Osteoblast (primary cell): ENCODE measurements at places on chromosomes 2 and 18.

DNA sequence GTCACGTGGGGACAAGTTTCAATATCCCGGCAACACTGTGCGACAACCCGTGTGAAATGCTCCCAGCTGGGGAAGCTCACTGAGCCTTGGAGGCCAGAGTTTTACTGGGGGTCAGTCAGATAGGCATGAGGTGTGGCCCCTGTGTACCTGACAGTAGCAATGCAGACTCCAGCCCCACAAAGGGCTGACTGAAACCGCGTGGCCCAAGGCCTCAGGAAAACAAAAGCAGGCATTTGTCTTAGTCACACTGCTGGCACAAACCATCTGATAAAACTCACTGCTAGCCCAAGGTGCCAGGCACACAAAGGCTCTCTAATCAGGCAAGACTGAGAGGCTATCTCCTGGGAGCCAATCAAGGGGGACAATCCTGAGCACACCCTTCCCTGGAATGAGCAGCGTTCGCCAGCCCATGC lies 786.6 kb upstream of the RAB6C start:
- H3K4me1 ChIP-seq = no peaks in the 10 kb centered on the region
- H3K4me3 ChIP-seq = no peak overlapping the region
- no peak overlapping the region for H3K27ac ChIP-seq
- H3K27me3 ChIP-seq = no peaks in the 10 kb centered on the region
- no peak for DNase-seq
- no peaks in the 10 kb centered on the region for H3K36me3 ChIP-seq

GRCh38 chr2:233965032-233965603 lies 47.9 kb downstream of the TRPM8 start:
- H3K27ac ChIP-seq = no peak overlapping the region
- peaks cover 28% of the 10 kb centered on the region for H3K27me3 ChIP-seq
- peaks cover 8% of the 10 kb centered on the region for H3K4me1 ChIP-seq
- H3K36me3 ChIP-seq = no peaks in the 10 kb centered on the region
- H3K4me3 ChIP-seq = no peak overlapping the region
- DNase-seq = peak; percentile 77

- H3K4me1 ChIP-seq = no peaks in the 10 kb centered on the region
- H3K27ac ChIP-seq = no peak overlapping the region
- no peak for DNase-seq
- H3K4me3 ChIP-seq = no peak overlapping the region
Observed at GRCh38 chr2:43977677-43978375, 18.0 kb downstream of the LRPPRC start.

DNA sequence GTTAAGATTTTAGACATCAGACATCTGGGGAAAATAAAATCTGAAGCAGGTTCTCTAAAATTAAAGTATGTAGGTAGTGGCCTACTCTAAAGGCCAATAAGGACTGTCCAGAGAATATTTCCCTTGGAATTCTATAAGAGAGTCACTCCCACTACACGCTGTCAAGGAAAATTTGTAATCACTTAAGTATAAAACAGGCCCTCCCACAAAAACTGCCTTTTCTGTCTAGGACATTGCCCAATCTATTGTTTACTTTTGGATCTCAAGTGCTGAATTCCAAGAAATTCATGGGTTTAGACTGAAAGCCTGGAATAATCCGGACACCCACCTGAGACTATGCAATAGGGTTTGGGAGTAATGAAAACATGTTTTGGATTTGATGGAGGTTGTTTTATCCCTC lies 1.7 kb upstream of the SRBD1 start:
- H3K27me3 ChIP-seq = no peaks in the 10 kb centered on the region
- no peak overlapping the region for H3K27ac ChIP-seq
- H3K4me3 ChIP-seq = no peak overlapping the region
- DNase-seq = no peak
- no peaks in the 10 kb centered on the region for H3K36me3 ChIP-seq

GRCh38 chr2:50623244-50623643 lies 408.7 kb downstream of the NRXN1 start:
- DNase-seq = no peak
- no peaks in the 10 kb centered on the region for H3K27me3 ChIP-seq
- H3K36me3 ChIP-seq = no peaks in the 10 kb centered on the region
- H3K4me1 ChIP-seq = no peaks in the 10 kb centered on the region

- no peaks in the 10 kb centered on the region for H3K4me1 ChIP-seq
- no peak overlapping the region for H3K27ac ChIP-seq
- no peak for DNase-seq
- no peaks in the 10 kb centered on the region for H3K27me3 ChIP-seq
- H3K36me3 ChIP-seq = no peaks in the 10 kb centered on the region
Observed at GRCh38 chr2:13524492-13524891, 807.8 kb downstream of the TRIB2 start.

- no peak overlapping the region for H3K27ac ChIP-seq
- H3K4me3 ChIP-seq = no peak overlapping the region
- no peaks in the 10 kb centered on the region for H3K4me1 ChIP-seq
- no peaks in the 10 kb centered on the region for H3K27me3 ChIP-seq
- H3K36me3 ChIP-seq = no peaks in the 10 kb centered on the region
- no peak for DNase-seq
Observed at GRCh38 chr18:57527556-57528229, 58.8 kb downstream of the FECH start.

DNA sequence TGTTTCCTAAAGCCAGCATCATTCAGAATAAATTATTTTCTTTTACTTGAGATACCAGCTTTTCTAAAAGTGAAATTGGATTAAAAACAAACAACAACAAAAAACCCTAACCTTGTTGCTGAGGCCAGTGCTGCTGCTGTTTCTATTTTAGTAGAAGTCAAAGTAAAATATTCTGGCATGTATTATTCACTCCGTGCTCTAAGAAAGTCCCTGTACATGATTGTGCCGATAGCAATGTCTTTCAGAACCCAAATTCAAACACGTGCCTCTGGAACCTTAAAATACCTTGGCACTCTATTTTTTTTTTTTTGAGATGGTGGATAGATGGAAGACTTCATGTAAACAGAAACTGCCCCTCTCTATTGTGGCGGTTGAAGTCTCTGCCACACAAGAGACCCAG lies 43.7 kb downstream of the TANC1 start:
- peaks cover 23% of the 10 kb centered on the region for H3K4me1 ChIP-seq
- H3K27ac ChIP-seq = peak overlapping the region; percentile 48
- no peaks in the 10 kb centered on the region for H3K27me3 ChIP-seq
- peaks cover 6% of the 10 kb centered on the region for H3K36me3 ChIP-seq
- H3K4me3 ChIP-seq = no peak overlapping the region

GRCh38 chr2:221309892-221310583 lies 262.1 kb downstream of the EPHA4 start:
- no peaks in the 10 kb centered on the region for H3K27me3 ChIP-seq
- no peaks in the 10 kb centered on the region for H3K36me3 ChIP-seq
- no peak for DNase-seq
- H3K4me1 ChIP-seq = no peaks in the 10 kb centered on the region
- no peak overlapping the region for H3K4me3 ChIP-seq

- no peak overlapping the region for H3K4me3 ChIP-seq
- H3K27me3 ChIP-seq = no peaks in the 10 kb centered on the region
- no peak for DNase-seq
- no peaks in the 10 kb centered on the region for H3K36me3 ChIP-seq
- H3K27ac ChIP-seq = no peak overlapping the region
- no peaks in the 10 kb centered on the region for H3K4me1 ChIP-seq
Observed at GRCh38 chr2:209160800-209161588, 262.9 kb upstream of the MAP2 start.
